ENCODE measurements at places on chromosomes 12 and 14.

GRCh38 chr14:24426912-24427536 lies 2.4 kb downstream of the CBLN3 start:
- DNase-seq = no peak

- no peak for DNase-seq
Observed at GRCh38 chr12:50251619-50252252, 31.6 kb downstream of the LIMA1 start.

DNA sequence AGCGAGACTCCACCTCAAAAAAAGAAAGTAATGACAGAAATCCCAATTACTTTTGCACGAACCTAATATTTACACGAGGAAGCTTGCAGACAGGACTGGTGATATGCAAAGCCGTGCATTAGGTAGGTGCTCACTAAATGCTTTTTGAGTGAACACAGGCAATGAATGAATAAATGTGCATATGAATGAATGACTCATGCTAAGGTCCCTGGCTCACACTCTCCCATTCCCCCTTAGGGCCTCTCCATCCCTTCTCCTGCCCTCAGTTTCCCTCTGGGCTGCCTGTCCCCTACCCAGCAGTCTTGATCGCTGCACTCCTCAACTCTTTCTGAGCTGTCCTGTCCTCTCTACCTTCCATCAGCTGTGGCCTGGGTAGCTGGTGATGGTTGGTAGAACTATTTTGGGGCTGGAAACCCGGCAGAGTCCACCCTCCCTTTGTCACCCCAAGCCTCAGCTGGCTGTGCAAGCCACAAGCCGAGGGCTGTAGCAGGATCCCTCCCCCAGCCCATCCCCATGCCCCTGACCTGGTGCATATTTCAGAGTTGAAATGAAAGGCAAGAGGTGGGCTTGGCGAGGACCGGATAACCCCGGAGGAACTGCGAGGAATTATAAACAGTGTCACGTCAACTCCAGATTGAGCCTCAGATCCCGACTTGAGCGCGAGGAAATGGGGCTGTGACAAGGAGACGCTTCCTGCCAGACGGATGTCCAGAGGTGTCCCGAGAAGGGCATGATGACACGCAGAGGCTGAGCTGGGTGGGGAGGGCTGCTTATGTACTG lies 191.7 kb upstream of the GSC start:
- DNase-seq = no peak

- DNase-seq = no peak
Observed at GRCh38 chr12:52952076-52952801, 3.3 kb downstream of the KRT18 start.

DNA sequence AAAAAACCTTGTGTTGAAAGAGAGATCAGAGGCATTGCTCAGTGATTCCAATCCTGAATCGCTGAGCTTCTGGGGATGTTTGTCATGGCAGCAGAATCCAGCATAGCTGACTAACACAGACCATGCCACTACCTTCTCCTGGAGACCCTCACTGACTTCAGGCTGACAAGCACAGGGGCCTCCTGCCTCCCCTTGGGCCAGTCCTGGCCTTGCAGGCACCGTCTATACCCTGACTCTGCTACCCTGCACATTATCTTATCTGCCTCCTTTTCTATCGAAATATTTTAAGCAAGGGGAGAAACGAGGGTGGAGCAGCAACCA lies 139.8 kb downstream of the KIF26A start:
- no peak for DNase-seq

GRCh38 chr14:29925736-29926135 lies 1.9 kb downstream of the PRKD1 start:
- no peak for DNase-seq

- no peak for DNase-seq
Observed at GRCh38 chr12:43758247-43758727, 303 bp downstream of the PUS7L start.

DNA sequence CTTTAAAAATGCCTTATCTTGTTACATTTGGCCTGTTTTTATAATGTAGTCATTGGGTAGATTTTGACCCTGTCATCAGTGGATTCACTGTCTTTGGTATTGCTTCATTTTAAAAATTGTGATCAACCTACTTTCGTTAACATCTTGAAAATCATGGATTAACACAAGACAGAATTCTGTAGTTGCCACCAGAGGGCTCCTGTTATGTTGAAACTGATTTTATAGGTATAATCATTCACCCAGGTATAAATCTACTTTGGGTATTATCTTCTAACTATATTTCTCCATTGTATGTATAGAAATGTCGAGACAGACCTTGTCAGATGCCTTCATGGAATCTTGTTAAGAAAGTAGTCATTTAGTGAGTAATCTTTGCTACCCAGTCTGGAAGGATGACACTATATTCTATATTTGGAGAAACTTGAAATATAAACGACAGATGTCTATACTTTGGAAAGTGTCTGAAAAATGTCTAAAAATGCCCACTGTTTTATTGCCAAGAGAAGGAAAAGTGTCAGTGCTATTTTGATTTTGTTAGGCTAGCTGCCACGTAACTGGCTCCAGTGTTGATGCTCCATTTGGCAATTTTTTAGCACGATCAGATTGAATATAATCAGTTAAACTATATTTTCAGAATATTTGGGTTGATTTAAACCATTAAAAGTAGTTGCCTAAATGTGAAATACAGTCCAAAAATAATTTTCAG lies 129.4 kb downstream of the PELI2 start:
- DNase-seq = no peak

GRCh38 chr14:59236195-59236594 lies 47.7 kb downstream of the DAAM1 start:
- no peak for DNase-seq

DNA sequence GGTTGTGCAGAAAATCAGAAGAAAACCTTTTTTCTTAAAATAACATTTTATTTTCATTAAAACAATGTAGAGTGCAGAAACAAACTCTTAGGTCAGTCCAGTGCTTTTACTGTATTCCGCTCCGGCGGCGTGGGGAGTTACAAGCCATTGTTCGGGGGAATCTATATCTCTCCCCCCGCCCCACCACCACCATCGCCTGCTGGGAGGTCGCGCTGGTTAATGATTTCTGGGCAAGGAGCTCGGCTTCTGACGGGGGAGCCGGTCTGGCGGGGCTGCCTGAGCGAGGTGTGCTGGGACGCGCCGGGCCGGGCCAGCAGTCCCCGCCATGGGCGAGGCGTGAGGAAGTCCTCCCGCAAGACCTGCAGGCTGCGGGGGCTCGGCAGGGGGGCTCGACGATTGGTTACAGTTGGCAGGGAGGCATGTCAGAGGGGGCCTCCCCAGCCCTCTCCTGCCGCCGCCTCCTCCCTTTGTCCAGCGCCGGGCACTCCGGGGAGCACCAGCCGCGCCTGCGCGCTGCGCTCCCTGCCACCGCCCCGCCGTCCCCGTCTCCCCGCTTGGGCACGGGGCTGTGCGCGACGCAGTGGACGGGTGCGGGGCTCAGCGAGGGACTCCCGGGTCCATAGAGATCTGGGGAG lies 1.0 kb upstream of the DUSP6 start:
- DNase-seq = no peak

DNA sequence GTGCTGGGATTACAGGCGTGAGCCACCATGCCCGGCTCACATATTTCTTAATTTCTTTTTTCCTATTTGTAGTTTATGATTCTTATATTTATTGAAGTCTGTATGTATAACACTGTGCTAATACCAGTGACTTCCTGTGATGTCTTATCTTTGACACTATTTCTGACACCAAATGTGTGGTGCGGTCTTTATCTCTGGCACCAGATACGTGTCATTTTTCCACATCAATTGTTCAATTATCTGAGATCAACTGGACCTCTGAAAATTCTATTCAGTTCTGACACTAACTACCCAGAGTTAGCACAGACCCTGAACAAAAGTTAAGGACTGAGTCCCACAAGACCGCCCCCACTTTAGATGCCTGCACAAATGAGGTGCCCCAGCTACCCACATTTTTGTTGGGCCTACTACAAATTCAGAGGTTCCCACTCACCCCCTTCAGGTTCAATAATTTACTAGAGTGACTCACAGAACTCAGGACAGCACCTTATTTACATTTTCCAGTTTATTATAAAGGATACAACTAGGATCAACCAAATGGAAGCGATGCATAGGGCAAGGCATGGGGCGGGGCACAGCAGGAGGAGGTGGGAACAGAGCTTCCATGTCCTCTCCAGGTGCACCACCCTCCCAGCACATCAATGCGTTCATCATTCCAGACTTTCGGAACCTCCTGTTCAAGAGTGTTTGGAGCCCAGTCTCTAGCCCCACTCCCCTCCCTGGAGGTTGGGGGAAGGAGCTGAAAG lies 11.6 kb upstream of the SRSF9 start:
- no peak for DNase-seq

- no peak for DNase-seq
Observed at GRCh38 chr14:34122081-34122480, 171.2 kb upstream of the EGLN3 start.

GRCh38 chr12:123150275-123150743 lies 581 bp downstream of the PITPNM2 start:
- DNase-seq = no peak

- DNase-seq = no peak
Observed at GRCh38 chr14:25150934-25151790, 101.2 kb upstream of the STXBP6 start.

DNA sequence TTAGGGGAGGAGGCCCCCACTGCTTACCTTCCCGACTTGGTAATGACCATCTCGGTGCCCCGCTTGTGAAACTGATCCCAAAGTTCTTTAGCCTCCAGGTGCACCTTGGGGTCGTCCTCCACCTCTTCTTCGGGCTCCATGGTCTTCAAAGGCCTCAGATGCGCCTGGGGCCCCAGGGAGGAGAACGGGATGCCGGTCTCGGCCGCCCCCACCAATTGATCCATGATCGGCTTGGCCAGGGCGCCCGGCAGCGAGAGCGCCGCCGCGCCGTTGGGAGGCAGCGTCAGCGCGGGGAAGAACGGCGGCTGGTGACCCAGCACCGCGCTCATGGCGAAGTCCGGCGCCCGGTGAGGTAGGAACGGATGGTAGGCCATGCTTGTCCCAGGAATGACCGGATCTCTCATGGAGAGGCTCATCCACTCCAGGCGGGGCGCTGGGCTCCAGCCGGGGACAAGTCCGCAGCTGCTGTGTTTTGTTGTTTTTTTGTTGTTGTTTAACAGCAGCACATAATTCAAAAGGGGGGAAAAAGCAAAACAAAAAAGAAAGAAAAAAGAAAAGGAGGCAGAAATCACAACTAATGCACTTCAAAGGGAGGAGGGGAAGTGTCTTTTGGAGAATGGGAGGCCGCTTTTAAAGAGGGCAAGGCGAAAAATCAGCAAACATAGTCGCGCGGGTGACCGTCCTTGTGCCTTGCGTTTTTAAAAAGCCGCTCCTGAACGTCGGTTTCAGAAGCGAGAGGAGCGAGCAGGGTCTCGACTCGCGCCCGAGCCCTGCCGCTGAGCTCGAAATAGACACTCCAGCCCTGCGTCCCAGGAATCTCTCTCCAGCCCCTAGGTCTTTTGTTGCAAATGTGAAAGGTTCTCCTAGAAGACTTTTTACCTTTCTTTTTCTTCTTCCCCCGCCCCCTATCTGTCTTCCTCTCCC lies 928 bp downstream of the TBX3 start:
- DNase-seq = no peak

DNA sequence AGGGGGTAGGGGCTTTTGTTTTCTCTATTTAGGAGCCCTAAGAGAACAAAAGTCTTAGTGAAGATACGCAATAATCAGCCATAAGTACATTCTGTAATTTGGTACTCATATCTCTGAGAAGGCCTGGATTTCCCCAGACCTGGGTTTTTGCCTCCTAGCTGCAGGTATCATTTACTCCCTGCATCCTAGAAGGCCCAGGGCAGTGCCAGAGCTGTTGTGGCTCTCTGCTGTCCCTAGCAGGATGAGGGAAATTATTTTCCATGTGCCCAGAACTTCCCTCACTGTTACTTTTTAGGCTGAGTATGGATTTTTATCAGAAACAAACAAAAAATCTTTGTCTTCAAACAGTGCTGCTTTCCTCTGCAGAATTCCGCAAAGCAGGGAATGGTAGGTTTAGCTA lies 192.5 kb upstream of the SYT1 start:
- DNase-seq = no peak

DNA sequence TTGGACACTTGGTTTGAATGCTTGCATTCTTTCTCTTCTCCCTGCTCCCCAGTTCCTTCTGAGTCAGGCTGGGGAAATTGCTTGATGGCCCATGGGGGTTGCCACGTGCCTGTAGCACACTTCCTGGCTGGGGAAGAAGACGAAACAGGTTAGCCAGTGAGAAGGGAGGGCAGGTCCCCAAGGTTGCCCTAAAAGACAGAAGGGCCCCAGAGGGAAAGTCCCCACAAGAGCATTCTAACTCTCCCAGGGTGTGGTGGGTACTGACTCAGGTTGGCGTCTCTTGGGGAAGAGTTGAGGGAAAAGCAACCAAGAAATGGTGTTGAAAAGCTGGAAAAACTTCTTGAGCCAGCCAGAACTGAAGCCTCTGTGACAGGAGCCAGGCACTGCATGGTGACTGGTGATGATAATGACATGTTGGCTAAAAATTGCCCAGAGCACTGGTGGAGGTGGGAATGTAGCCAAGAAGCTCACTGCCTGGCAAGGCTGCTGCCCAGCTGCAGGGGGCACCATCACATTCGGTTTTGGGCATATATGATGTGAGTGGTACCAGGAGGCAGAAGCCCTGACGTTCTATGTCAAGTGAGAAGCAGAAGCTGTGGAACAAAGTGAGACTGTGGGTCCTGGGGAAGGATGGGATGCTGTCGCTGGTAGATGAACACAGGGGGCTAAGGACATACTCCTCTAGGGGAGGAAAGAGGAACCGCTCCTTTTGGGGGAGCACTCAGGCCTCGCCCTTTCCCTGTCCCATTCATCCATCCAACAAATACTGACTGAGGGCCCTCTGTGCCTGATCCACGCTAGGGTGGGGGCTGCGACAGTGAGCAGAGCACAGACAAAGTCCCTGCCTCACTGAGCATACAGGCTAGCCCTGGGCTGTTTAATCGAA lies 8.1 kb upstream of the RABGGTA start:
- DNase-seq = no peak

DNA sequence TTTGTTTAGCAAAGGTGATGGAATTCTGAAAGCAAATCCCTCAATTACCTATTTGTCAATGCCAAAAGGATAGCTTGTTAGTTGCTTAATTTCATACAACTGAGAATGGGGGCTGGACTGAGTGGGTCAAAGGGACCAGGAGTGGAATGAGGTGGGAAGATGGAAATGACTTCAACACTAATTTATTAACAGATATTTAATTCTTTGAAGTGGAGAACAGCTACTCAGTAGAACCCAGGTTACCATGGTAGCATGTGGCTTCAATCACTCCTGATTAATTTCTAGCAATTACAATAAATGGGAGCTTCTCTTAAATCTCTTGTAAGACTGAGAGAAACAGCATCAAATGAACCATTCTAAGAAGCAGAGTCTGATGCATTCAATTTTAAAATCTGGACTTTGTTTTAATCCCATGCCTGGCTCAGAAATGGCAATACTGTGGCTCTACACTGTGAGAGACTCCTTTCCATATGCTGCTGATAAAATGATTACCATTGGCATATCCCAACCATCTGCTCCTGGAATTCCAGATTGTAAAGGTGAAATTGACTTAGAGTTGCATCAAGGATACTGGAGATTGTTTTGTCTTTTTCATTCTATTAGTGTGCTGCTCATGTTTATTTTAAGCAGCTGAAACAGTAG lies 607.8 kb downstream of the SNAPC1 start:
- DNase-seq = no peak

DNA sequence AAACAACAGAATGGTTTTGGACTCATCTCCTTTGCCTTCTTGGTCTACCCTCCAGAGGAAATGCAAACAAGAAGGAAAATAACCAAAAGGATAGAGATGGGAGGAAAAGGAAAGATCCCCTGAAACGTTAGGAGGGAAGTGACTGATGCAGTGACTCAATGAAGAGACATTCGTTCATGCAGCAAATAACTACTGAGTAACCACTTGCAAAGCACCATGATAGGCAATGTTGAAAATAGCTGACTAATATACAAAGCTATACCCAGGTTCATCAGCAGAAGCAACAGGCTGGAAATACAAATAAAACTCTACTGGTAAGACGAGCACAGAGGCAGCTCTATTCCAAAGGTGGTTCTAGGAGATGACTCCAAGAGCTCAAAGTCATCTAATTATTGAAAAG lies 41.8 kb downstream of the R3HDM2 start:
- no peak for DNase-seq
